ENCODE measurements at places on chromosomes 5 and 9.

DNA sequence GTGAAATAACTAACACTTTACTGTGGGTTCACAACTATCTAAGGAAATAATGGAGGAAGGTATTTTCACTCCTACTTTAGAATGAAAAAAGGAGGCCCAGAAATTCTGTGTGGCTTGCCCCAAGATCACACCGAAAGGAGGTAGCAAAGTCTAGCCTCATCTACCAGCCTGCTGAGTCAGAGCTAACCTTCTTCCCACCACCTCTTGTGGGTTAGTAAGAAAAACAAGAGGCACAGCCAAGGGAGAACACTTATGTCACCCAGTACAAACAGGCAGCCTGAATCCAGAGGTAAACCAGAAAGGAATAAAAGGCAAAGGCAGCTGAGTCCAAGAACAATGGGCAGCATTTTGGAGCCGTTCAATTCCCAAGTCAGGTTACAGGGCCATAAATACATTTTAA is 91.9 kb upstream of the RASEF start:
- peak; percentile 92 for DNase-seq

DNA sequence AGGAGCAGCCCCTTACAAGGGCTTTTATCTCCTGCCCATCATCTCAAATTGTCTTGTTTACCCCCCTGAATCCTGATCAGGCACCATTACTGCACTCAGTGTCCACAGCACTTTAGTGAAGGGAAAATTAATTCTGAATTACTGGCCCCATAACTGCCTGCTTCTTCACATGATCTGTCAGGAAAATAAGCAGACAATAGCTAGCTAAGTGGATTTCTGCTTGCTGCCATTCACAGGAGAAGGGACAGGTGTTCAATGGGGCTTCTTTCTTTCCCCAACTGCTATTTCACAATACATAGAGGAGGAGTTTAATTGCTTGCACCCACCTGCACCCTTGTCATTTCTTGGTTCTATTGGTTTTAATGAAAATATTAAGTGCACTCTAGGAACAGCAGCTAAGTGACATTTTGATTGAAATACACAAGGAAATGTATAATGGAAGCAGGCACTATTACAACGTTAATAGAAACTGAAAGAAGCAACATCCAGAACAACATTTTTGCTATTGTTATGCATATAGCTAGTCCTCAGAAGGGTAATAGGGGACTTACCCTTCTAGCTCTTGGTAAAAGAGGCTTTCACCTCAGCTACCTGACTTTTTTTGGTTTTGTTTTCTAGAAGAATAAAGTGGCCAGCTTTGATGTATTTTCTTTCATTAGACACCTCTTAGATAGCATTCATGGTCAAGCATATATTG is 599.3 kb upstream of the TLE4 start:
- no peak for DNase-seq

DNA sequence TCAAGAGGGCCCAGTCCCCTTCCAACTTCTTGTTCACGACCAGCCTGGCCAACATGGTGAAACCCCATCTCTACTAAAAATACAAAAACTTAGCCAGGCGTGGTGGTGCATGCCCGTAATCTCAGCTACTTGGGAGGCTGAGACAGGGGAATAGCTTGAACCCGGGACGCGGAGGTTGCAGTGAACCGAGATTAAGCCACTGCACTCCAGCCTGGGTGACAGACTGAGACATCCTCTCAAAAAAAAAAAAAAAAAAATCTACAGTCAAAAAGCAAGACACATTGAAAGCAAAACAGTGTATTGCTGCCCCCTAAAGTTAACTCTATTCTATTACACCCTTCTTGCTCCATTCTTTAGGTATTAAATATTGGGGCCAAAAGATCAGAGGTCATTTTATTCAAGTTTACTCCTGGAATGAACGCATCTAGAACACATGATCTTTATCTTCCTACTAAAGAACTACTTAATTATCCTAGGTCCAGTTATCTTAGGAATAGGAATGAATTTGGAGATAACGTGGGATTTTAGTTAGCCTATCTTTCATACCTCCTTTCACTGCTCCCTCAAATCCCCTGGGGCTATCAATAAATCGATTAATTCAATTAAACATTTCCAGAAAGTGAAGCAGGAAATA is 2.4 kb downstream of the ATG12 start:
- no peak for DNase-seq

DNA sequence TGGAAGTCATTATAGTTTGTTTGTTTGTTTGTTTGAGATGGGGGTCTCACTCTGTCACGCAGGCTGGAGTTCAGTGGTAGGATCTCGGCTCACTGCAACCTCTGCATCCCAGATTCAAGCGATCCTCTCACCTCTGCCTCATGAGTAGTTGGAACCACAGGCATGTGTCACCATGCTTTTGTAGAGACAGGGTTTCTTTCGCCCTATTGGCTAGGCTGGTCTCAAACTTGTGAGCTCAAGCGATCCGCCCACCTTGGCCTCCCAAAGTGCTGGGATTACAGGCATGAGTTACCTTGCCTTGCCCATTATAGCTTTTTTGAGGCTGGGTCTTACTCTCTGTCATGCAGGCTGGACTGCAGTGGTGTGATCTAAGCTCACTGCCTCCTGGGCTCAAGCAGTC is 28.8 kb downstream of the NSD1 start:
- no peak for DNase-seq

- no peak for DNase-seq
Measured at GRCh38 chr9:135117281-135117680, 29.8 kb downstream of the OLFM1 start.

GRCh38 chr5:873328-873727 is 19.3 kb downstream of the BRD9 start:
- no peak for DNase-seq

DNA sequence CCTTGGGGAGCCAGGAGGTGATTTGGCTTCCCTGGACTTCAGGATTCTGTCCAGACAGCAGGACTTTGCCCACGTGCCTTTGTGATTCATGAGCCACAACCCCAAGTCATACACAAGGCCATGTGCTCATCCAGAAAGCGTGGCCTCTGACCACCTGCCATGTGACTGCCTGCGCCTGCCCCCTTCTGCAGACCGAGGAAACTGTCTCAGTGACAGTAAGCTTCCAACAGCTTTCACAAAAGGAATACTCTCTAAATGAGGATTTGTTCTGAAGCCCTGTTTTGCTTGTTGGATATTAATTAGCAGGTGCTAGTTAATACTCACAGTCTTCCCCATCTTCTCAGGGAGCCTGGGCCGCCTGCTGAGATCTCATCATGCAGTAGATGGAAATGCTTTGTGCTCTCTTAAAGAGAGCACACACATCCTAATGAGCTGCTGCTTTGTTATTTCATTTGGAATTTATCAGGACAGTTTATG is 36.9 kb upstream of the ANGPTL2 start:
- DNase-seq: peak; percentile 86

DNA sequence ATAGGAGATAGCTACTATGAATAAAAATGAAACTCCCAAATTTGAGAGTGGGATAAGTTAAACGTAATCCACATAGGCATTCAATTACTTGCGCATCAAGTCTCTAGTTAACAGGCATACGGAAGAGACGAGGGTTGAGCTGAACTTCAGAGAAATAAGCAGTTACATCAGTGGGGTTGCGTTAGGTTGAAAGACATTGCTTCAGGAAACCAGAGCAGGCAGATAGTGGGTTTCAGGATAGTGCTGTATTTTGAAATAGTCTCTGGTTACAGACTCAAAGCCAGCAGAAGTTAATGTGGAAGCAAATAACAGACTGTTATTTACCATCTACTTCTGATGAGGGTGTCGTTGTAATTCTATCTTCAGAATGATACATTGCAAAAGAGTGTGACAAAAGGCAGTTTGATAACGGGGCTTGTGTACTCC is 533.4 kb downstream of the PDE4D start:
- no peak for DNase-seq

GRCh38 chr5:32322882-32323281 is 10.1 kb upstream of the MTMR12 start:
- DNase-seq: no peak

DNA sequence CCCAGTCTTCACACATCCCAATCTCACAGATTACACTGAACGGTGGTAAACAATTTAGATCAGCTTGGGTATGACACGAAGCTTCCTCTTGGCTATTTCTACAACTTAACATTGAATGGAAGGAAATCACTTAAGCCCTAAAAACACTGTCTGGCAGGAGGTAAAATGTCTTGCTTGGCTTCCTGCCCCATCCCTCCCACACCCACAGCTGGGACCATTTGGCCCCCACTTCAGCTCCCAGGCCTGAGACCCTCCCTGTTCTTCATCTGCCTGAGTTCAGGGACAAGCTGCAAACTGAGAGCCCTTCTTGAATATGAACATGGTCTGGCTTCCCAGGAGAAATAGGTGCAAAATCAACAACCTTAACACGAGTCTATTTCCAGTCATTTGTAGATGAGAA is 3.4 kb upstream of the COL15A1 start:
- DNase-seq: no peak

GRCh38 chr5:72234868-72235267 is 85.2 kb downstream of the MRPS27 start:
- DNase-seq: no peak

DNA sequence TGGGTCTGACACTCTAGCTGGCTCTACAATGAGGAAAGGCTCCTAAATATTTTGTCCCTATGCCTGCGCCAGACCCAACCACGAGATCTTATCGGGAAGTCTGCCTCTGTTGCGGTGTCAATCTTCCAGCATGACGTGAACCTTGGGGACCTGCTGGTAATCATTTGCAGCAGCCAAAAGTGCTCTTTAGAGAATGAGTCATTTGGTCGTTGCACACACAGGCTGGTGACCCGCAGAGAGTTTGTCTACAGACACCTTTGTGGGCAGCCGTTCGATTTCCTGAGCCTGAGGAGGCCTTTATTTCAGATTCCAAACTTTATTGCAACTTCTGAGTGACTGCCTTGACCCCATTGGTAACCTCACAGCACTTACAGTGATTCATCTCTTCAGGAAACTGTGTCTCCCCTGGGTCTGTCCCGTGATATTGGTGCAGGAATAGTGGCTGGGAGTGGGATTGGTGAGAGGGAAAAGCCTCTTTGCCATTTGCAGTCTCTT is 326.1 kb downstream of the NSG2 start:
- DNase-seq: peak; percentile 37

DNA sequence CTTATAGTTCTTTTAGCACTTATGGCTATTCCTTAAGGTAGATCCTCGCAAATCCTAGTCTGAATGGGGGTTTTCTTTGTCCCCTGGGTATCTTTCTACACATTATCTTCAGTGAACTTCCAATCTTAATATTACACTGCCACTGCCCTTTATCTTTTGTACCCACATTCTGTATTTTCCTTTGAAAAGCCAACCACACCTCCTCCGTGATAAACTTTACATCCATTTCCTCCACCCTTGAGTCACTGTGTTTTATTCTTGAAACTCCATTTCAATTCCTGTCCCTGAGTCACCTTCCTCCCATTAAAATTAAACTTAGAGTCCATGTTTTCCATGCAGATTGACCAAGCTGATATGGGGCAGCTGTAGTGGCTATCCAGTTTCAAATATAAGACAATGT is 43.2 kb upstream of the RICTOR start:
- DNase-seq: no peak

DNA sequence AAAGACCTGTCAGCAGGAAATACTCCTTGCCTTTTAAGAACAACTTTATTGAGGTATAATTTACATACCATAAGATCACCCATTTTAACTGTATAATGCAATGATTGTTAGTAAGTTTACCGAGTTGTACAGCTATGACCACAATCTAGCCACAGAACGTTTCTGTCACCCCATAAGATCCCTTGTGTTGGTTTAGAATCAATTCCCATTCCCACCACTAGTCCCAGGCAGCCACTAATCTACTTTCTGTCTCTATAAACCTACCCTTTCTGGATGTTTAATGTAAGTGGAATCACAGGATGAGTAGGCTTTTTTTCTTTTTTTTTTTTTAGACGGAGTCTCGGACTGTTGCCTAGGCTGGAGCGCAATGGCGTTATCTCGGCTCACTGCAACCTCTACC is 4.4 kb downstream of the GPR107 start:
- no peak for DNase-seq

GRCh38 chr9:121299467-121300282 is 31.7 kb downstream of the GSN start:
- no peak for DNase-seq

DNA sequence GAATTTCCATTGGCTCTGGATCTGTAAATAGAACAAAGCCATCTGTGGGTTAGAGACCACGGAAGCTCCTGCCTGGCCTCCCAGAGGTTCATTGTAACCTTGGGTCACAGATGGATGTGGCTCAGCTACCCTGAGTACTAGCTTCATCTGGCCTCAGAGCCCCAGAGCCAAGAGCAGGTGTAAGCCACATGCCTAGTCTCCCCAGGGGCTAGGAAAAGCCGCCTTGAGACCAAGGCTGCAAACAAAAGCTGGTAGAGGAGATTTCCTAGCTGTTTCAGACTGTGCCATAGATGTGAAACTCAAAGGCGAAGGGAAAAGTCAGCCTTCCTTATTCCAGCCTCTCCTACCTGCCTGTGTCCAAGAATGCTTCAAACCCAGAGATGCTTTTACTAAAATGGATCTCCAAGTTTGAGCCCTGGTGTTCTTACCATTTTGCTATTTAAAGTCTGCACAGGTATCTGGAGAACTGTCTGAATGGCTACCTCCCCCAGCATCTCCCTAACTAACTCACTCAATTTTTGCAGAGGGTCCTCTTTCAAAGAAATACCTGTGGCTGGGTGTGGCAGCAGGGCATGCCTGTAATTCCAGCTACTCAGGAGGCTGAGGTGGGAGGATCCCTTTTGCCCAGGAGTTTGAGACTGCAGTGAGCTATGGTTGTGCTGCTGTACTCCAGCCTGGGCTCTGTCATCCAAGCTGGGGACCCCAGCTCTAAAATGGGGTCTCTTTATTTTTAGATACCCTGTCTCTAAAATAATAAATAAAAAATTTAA is 42.3 kb upstream of the MAP1B start:
- DNase-seq: no peak

DNA sequence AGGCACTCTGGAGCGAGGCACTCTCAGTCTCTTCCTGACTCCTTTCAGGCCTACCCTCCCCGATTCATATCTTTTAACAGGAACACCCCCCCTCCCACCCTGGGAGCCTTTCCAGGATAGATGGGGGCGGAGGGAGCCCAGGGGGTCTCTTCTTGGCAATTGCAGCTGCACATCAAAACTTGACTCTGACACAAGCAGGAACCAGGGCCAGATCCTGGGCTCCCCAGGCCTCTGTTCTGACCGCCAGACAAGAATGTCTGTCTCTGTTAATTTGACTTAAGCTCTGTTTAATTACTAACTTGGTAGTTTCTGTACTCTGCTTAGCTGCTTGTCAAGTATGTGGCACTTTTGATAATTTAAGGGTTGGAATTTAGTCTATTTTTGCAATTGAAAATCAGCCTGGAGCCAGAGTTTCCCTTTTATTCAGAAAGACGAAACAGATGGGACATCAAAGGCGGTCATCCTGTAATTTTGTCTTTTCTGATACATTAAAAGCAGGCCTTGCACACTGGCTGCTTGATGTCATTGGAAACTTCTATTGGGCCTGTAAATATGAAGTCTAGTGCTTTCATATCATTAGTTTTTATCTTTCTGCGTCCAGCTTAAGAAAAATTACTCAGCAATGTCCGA is 43.3 kb downstream of the ACTL7B start:
- DNase-seq: no peak
